Left lung (tissue), 14 donors: ENCODE measurements at places on chromosomes 5 and 9. TPM values are rescaled to one million over a fixed set of nuclear protein-coding genes. Genes with fewer than 3 reads are reported as not detected.
A peak's percentile ranks its signal among the peaks of the same experiment; 100 is the strongest.

DNA sequence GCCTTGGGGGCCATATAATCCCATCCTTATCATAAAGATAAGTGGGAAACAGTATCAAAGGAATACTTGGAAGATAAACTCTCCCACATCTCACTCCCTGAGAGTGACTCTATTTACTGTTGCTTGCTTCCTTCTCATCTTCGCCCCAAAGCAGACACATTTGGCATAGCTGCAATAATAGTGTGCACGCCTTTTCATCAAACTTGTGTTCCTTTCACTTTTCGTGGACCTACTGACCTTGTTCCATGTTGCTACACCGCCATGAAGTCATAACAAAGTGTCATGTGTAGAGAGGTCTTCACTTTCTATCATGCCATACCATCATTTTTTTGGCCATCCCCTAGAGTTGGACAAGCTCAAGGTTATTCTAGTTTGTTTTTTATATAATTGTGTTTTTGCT lies 200.0 kb upstream of the MSX2 start:
- DNase-seq = no peak

DNA sequence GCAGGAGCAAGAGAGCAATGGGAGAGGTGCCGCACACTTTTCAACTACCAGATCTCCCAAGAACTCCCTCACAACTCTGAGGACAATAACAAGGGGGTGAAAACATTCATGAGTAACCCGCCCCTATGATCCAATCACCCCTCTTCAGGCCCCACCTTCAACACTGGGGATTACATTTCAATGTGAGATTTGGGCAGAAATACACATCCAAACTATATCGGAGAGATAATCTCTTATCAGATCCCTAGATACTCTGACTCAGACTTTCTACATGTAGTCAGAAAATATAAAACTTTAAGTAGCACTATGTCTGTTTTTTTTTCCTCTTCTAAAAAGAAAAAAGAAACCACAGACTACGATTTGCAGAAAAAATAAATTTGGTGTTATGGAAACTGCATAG lies 1595.9 kb upstream of the NUDT12 start:
- no peak for DNase-seq

DNA sequence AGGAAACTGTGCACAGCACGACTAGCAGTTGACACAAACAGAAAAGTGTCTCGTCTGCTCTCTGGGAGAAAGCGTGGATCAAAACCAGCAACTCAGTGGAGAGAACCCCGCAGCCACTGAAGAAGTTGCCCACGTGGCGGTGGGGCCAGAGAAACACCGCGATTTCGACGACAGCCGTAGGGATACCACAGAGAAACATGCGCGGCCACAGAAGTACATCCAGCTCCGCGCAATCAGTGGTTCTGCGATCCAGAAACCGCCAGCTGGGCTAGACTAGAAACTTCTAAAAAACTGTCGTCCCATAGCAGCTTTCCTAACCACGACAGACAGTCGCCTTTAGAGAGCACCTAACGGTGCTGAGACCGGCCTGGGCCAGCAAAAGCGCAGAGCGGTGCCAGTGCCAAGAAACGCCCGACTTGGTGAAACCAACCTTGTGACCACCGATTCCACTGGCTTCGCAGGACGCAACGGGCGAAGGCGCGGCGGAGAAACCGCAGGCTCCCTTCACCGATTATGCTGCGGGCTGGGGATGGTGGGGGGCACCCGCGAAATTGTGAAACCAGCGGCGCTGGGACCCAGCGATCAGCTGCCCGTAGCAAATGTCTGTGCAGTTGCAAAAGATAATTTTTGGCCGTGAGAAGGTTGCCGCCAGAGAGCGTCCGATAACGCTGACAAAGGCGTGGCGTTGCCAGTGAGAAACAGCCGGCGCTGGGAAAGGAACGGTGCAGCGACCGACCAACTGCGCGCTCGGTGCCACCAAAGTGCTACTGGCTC lies 2.7 kb upstream of the ANXA2R start:
- peak; percentile 73 for DNase-seq

DNA sequence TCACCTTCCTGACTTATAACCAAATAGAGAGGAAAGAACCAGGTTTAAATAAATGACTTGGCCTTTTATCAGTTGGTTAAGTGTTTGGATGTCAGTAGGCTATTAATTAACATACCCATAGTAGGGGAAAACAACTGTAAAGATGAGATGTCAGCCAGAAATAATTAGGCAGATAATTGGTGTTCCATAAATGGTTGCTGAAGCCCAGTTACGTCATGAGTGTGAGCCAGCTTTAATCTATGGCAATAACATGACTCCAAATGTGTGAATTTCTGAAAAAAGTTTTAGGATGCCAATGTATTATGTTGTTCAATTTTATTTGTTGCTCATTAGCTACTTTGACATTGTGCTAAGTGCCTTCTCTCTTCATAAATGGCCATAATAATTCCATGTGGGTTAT lies 180.5 kb downstream of the FBXL7 start:
- no peak for DNase-seq

DNA sequence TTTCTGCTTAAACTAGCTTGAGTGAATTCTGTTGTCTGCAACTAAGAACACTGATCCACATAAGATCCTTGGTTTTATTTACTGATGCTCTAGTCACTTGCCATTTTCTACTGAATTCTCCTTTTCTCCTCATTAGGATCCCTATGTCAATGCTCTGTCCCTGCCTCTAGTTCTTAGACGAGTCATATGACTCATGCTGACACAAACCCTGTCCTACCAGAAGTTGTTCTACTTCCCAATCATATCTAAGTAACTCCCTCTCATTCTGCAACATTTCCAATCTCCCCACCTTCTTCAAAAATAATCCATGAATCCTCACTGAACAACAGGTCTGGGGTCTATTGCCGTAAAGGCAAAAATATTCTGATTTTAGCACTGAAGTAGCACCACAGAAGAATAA lies 47.1 kb upstream of the DMRT1 start:
- no peak for DNase-seq

DNA sequence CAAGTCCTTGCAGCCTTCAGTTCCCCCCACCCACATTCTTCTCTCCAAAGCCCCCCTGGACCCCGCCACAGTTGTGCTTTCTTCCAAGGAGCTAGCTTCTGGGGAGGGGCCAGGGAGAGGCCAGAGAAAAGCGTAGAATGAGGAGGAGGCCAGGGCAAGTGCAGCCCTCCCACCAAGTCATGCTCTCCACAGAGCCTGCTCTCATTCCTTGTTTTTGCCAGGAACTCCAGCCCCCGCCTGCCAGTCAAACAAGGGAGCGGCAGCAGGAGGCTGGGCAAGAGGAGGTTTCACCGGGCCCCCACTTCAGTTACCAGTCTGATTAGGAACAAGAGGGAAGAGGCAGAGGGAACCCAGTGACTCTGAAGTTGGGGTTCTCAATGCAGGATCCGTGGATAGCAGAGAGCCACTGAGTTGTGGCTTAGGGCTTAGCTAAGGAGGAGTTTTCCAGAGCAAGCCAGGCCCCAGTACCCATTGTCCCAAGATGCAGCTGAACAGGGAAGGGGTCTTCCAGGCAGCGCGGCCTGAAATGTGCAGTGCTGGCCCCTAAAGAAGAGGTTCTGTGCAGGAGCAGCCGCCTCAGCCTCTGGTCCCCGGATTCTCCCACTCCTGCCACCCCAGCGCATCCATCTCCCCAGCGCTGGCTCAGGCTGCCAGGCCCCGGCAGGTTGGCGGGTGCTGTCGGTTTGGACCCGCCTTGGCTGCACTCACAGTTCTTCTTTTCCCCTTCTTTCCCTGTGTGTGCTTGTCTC lies 120.6 kb downstream of the DAB2IP start:
- peak; percentile 29 for DNase-seq

- no peak for DNase-seq
These were observed 4.0 kb upstream of the SHOC1 start for GRCh38 chr9:111798786-111799185.

- DNase-seq = no peak
These were observed 53.3 kb downstream of the PRRC2B start for GRCh38 chr9:131447148-131447547.

- no peak for DNase-seq
These were observed 56.5 kb upstream of the RAI14 start for GRCh38 chr5:34599471-34600117.

- no peak for DNase-seq
These were observed 16.8 kb downstream of the ALDOB start for GRCh38 chr9:101418518-101419430.

DNA sequence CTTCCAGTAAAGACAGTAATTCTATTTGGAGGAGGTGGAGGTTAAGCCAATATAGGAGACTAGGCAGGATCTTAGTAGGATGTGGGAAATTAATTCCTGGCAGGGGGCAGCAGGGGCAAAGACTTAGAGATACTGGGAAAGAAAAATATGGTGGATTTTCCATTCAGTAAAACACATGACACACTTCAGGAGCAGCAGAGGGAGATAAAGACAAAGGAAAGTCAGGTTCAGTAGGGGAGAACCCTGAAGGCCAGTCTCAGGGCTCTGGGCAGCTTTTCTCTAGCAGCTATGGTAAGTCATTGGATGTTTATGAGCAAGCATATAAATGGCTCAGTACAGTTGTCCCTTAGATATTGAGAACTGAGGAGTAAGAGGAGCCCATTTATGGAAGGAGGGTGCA lies 105.5 kb downstream of the PJA2 start:
- DNase-seq = no peak

DNA sequence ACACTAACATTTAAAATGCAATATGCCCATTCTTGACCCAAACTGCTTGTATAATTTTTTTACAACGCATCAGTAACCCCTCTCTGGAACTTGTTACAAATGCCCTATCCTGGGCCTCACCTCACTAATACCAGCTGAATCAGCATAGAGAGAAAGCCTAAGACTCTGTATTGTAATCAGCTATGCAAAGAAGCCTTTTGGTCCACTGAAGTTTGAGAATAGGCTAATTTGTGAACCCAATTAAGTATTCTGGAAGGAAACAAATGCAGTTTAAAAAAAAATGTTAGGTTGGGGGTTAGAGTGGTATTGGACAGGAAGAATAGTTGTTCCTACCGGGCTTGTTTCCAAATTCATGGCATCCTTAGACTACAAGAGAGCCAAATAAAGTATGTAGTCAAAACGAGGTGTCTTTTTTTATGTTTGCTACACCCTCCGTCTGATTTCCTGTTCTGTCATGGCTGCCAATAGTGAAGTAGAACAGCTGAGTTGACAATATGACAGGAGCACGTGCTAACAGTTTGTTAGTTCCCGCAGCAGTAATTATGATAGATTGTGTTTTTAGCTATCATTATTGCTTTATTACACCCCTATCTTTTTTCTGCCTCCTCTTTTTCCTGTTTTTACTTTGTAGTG lies 1048.7 kb upstream of the NUDT12 start:
- no peak for DNase-seq

- no peak for DNase-seq
These were observed 26.7 kb downstream of the TMEM174 start for GRCh38 chr5:73199671-73200070.

GRCh38 chr5:97026721-97027120 lies 90.8 kb downstream of the LNPEP start:
- no peak for DNase-seq

GRCh38 chr5:146068206-146068605 lies 37.2 kb downstream of the PLAC8L1 start:
- no peak for DNase-seq

DNA sequence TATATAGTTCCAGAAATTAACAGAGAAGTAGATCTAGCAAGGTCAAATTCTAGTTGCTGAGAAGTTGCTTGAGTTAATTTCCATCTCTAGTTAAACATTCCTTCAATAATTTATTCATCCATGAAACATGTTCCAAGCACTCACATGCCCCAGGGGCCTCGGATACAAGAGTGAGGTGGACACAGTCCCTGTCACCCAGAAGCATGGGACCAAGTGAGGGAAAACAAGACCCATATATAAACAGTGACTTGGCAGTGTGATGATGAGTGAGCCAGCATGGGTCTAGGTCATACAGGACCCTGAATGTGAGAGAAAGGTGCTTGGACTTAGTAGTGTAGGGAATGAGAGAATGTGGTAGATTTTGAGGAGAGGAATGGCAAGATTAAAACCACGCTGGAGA lies 216.9 kb downstream of the TTLL11 start:
- no peak for DNase-seq

- peak; percentile 56 for DNase-seq
These were observed 3.3 kb downstream of the LCN12 start for GRCh38 chr9:136955202-136955942.

DNA sequence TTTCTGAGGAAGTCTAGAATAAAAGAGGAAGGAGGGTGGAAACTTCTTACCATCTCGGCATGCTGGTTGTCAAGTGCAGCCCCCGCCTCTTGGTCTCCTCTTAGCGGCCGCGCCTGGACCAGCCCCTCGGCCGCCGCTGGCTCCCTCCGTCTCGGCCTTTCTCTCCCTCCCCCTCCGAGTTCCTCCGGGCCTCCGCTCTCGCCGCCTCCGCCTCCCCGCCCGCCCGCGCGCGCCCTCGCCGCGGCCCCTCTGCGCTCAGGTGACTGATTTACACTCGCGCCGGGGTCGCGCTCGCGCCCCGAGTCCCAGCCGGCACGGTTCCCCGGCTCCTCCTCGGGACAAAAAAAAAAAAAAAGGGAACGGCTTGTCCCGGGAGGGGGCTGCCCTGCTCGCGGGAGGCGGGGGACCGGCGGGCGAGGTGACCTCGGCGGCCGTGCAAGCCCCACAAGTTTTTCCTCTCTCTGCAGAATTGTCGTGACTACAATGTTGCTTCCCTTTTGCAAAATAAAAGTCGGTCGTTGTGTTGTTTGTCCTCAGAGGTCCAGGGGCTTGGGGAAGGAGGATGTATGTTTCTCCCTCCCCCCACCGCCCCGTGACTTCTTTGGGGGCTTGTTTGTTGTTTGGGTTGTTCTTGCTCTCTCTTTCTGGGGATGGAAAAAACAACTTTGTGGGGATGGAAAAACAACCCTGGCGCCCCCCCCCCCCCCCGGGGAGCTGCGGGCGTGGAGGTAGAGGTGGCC lies at the start of gene BNC2:
BNC2 (minus strand) TSS at position 75 of the 740 bp plus-strand sequence; CDS start at position 53, 22 bp downstream.
- peak; percentile 70 for DNase-seq

- no peak for DNase-seq
These were observed 64.5 kb downstream of the OLFM1 start for GRCh38 chr9:135151757-135152613.

The LCN15 gene
- polyA plus RNA-seq = 0.10 TPM

The OLFML2A gene
- polyA plus RNA-seq = 64.3 TPM

The PAPPA gene
- polyA plus RNA-seq = 1.6 TPM

The ELOVL7 gene
- polyA plus RNA-seq = 4.0 TPM

The CCDC69 gene
- 10.6 TPM for polyA plus RNA-seq

The DRD1 gene
- 0.09 TPM for polyA plus RNA-seq

The GABRA1 gene
- polyA plus RNA-seq = 0.75 TPM

The IFNA21 gene
- polyA plus RNA-seq = not detected

The PDE8B gene
- polyA plus RNA-seq = 6.5 TPM

The VDAC1 gene
- polyA plus RNA-seq = 118 TPM

The CCL19 gene
- polyA plus RNA-seq = 0.28 TPM

The DIRAS2 gene
- polyA plus RNA-seq = 0.43 TPM

The OR1Q1 gene
- polyA plus RNA-seq = not detected
